Activated naive CD4-positive, alpha-beta T cell treated with anti-CD3 and anti-CD28 coated beads, Interleukin-2, amount 10 ng/mL, durations not matched to agents 7 days and 5 days (primary cell): ENCODE measurements at places on chromosomes 7 and 10.

GRCh38 chr7:115359955-115360354 lies 438.1 kb downstream of the MDFIC start:
- DNase-seq = no peak

DNA sequence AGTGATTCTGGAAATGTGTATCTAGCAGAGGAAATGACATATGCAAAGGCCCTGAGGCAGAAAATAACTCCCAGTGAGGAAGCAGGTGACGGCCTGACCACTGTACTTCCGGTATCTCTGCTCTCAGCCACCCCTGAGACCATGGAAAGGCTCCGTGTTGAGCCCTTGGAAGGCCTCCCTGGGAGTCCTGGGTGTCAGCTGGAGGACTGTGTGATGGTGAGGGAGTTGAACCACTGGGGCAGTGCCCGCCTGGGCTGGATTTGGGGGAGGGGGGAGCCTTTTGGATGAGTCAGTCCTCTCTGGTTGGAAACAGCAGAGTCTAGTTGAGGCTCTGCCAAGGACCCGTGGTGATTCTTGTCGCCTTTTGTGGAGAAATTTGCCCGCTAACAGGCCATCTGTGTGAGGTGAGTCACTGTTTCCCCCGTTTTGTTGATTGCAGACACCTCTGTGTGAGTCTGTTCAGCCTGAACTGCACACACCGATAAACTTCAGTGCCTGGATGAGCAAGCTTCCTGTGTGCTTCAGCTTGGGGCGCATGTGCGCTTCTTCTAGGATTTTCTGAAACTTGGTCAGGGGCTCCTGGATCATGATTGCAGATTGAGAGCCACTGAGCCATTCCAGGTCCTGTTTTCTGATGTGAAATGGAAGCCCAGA lies 98.6 kb downstream of the GRK5 start:
- peak; percentile 86 for DNase-seq

GRCh38 chr10:129727495-129727894 lies 236.6 kb downstream of the EBF3 start:
- no peak for DNase-seq

DNA sequence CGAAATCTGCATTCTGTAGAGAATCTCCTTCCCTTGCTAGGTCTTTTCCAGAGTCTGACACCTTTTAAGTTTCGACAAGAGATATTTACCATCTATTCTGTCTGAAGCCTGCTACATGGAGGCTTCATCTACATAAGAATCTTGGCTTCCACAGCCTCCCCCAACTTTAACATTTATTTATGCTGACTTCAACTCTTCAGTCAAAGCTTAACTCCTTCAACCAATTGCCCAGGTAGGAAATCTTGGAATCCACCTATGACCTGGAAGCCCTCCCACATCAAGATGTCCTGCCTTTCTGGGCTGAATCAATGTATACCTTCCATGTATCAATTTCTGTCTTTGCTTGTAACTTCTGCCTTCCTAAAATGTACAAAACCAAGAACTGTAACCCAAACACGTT lies 54.7 kb downstream of the MINPP1 start:
- DNase-seq = no peak

DNA sequence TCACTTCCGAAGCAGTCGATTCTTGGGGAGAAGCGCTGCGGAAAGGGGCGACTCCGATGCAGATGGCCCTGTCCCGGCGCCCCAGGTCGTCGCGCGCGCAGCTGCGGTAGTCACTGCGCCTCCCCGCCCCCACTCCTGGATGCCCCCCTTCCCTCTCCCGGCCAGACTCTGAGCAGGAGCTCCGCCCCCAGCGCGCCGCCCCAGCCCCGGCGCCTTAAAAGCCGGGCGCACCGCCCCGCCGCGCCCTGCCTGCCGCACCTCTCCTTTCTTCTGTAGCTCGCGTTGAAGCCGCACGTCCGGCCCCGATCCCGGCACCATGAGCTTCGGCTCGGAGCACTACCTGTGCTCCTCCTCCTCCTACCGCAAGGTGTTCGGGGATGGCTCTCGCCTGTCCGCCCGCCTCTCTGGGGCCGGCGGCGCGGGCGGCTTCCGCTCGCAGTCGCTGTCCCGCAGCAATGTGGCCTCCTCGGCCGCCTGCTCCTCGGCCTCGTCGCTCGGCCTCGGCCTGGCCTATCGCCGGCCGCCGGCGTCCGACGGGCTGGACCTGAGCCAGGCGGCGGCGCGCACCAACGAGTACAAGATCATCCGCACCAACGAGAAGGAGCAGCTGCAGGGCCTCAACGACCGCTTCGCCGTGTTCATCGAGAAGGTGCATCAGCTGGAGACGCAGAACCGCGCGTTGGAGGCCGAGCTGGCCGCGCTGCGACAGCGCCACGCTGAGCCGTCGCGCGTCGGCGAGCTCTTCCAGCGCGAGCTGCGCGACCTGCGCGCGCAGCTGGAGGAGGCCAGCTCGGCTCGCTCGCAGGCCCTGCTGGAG lies at the start of gene INA:
TSS of gene INA (plus strand) at position 243 of the 817 bp plus-strand sequence. CDS start at position 317, 74 bp downstream.
- DNase-seq = peak; percentile 38

DNA sequence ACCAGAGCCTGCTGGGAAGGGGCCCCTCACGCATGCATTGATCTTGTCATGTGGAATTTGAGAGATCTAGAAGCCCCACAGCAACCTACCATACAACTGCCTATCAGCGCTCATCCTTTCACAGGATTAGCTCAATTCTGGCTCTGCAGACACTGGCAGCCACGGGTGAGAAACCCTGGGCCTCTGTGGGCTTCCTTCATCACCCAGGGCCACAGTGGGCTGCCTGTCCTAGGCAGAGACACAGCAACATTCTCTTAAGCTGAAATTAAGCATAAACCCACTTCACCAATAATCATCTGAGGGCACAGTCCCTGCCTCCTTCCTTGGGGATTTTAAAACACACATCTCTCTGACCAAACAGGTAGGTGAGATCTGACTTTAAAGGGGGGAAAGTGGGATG lies 3.3 kb upstream of the PRSS2 start:
- DNase-seq = no peak

GRCh38 chr7:44212018-44212417 lies 11.2 kb downstream of the YKT6 start:
- DNase-seq = no peak
